ENCODE measurements at places on chromosomes 7 and 10.

DNA sequence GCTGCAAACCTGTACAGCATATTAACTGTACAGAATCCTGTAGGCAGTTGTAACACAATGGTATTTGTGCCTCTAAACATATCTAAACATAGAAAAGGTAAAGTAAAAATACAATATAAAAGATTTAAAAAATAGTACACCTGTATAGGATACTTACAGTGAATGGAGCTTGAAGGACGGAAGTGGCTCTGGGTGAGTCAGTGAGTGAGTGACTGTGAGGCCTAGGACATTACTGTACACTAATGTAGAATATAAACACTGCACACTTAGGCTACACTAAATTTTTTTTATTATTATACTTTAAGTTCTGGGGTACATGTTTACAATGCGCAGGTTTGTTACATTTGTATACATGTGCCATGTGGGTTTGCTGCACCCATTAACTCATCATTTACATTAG lies 97.3 kb upstream of the STK17A start:
- no peak for DNase-seq

DNA sequence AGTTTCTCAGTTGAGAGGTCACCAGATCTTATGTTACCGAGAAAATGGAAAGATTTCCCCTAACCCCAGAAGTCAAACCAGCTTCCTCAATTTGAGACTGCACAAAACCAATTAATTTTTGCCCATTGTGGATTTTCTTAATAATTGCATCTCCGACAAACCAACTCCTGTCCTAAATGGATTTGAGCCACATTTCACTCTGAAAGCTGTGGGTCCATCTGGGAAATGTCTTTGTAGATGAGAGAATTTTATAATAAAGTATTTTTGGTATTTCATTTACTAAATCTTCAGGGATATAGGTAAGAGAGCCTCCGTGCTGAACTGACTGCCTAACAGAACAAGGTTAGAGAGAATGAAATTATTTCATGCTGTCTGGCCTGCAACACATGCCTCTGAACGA lies 99.7 kb upstream of the PDCD4 start:
- no peak for DNase-seq

DNA sequence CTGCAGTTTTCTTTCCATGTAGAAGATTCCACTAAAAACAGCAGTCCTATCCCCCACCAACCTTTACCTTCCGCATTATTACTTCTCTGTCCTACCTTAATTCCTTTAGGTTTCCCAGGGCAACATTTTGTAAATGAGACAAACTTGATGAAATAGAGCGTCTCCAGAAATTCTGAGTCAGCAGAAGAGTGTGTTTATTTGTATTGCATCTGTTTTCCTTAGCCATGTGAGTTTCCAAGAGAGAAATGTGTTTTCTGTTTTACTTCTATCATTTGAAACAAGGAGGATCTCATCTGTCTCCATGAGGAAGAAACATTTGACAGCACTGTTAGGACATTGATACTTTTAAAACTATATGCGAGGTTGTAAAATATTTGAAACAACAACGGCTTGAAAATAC lies 244.2 kb upstream of the PLXDC2 start:
- DNase-seq: no peak

- no peak for DNase-seq
Observed at GRCh38 chr10:67772894-67773511, 65.0 kb downstream of the DNAJC12 start.

- no peak for DNase-seq
Observed at GRCh38 chr7:12139416-12139815, 71.7 kb upstream of the TMEM106B start.

DNA sequence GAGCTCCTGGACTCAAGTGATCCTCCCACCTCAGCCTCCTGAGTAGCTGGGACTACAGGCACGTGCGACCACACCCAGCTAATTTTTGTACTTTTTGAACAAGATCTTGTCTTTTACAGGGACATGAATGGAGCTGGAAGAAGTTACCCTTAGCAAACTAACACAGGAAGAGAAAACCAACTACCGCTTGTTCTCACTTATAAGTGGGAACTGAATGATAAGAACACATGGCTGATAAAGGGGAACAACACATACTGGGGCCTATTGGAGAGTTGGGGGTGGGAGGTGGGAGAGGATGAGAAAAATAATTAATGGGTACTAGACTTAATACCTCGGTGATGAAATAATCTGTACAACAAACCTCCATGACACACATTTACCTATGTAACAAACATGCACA lies 70.9 kb upstream of the INHBA start:
- DNase-seq: no peak

DNA sequence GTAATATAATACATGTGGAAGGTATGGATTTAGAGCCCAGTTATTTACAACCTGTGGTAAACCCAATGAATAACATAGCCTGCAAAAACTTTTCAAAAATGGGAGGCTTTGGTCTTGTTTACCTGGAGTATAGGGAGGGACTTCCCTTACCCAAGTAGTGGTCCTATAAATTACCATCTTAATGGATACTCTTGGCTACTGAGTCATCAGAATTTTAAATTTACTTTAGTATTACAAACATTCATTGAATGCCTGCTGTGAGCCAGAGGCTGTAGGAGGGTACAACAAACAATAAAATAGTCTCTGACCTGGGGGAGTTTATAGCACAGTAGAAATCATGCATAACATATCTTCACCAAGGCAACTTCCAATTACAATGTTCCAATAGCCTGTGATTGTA lies 365.1 kb downstream of the BBS9 start:
- DNase-seq: no peak

GRCh38 chr10:96706331-96706853 lies 13.9 kb downstream of the PIK3AP1 start:
- no peak for DNase-seq

DNA sequence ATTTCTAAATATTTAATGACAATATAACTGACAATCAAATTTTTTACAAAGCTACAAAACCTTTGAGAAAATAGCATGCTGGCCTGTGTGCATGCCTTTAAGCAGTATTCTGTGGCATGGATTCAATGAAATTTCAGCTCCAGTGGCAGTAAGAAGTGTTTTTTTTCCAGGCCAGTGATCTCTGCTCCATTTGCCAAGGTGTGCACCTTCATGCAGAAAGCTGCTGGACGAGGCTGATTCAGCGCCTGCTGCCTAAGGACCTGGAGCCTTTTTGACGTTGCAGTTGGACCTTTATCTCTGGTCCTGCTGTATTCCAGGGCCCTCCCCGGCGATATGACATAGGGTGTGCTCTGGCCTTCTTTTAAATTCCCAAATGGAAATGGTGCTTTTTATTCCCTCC lies 26.6 kb downstream of the VWC2 start:
- DNase-seq: no peak

DNA sequence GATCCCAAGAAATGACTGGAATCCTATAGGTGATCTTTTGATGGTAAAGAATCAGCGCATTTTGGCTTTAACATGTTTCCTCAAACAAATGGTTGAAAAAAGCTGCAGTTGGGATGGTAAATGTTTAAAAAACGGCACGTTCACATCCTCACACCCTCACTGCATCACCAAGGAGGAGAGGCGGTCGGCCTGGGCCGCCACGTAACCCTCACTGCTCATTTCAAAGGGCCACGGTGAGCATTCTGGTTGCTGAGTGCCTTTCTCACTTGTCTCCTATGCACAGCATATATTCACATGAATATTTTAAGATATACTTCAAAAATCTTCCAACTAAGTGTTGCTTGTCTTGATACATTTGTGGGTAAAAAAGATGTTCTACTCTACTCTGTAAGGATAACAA lies 233.2 kb downstream of the DNAJB6 start:
- DNase-seq: no peak

GRCh38 chr7:44111761-44112160 lies 7.6 kb downstream of the AEBP1 start:
- DNase-seq: no peak

DNA sequence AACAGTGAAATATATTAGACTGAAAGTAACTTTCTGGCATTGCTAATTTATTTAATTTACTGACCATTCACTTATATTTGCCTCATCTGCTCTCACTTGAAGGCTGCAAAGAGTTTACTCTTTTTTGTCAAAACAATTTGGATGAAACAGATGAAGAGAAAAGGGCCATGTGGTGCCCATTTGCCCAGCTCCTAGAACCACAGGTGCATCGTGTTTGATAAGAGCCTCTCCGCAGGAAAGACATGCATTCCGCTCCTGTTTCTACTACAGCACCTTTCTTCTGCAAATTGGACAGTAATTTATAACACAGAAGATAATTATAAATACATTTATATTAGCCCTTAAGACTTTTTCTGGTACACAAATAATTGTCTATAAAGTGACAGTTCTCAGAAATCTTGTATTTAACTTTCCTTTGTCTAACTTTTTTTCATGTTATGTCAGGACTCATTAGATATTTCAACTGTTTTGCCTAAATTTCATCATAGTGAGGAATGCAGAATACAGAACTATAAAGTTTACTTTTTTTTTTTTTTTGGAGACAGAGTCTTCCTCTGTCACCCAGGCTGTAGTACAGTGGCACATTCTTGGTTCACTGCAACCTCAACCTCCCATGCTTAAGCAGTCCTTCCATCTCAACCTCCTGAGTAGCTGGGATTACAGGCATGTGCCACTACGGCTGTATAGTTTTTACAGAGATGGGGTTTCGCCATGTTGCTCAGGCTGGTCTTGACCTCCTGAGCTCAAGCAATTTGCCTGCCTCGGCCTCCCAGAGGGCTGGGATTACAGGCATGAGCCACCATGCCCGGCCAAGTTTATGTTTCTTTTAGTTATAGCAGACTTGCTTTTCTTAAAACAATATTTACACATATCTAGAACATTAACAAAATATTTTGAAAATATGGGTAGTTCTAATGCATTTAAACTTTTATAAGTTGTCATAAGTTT lies 869 bp downstream of the LAMB4 start:
- no peak for DNase-seq

GRCh38 chr10:21043044-21043443 lies 145.9 kb upstream of the NEBL start:
- DNase-seq: no peak
